ELR (cell line): ENCODE measurements at places on chromosomes 2 and 18.

- no peak for DNase-seq
These were observed 3.8 kb downstream of the SLC1A4 start for GRCh38 chr2:64992990-64993389.

DNA sequence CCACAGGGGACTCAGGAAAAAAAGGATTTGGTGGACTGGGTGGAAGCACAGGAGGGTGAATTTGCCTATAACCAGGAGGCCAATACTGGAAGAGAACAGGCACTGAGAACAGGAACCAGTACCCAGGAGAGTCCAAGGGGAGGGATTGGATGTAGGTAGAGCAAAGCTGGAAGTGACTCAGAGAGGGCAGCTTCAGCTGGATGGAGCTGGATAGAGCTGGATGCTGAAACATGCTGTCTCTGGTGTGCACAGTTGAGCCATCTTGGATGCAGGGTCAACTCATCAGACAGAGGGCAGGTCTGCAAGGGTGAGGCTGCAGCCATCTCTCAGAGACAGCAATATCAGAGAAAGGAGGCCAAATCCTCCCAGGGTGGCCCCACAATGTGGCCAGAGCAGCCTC, 134.0 kb downstream of the GALNT14 start:
- DNase-seq: no peak

DNA sequence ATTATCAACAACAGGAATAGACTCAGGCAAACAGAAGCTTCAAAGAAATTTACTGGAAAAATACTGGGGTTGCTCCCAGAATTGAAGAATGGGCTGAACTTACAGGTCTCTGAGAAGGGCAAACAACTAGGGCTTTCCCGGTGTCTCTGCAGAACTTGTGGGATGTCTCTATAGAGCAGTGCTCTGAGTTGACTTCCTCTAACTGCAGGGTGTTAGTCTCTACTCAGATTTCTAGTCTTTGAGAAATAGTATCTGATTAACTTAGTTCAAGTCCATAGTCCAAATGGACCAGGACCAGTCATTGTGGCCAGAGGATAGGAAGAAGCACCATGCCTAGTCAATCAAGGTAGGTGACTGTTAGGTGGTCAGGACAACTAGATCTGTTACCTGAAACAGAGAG, 45.8 kb downstream of the LIMS1 start:
- no peak for DNase-seq

DNA sequence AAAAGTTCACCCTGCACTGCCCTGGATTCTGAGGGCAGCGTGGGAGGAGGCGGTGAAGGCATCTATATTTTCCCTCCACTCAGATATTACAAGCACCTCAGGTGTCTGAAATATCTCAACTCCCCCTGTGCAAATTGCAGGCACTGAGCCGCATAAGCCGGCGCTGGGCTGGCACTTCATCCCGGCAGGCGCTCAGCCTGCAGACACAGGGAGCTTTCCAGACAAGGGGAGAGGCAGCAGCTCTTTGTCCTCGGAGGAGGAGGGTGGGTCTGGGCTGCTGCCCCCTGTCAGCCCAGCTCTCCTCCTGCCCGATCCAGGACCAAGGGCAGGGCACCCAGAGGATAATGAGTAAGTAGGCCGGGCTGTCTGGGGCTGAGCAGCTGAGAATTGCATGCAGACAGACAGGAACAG, 189.3 kb upstream of the MYT1L start:
- DNase-seq: no peak

- no peak for DNase-seq
These were observed 2.3 kb downstream of the CYRIA start for GRCh38 chr2:16663121-16663905.

GRCh38 chr18:616380-616995, 19.7 kb downstream of the CLUL1 start:
- DNase-seq: peak; percentile 77

- DNase-seq: no peak
These were observed 1334.8 kb upstream of the CELF4 start for GRCh38 chr18:38900445-38900844.

DNA sequence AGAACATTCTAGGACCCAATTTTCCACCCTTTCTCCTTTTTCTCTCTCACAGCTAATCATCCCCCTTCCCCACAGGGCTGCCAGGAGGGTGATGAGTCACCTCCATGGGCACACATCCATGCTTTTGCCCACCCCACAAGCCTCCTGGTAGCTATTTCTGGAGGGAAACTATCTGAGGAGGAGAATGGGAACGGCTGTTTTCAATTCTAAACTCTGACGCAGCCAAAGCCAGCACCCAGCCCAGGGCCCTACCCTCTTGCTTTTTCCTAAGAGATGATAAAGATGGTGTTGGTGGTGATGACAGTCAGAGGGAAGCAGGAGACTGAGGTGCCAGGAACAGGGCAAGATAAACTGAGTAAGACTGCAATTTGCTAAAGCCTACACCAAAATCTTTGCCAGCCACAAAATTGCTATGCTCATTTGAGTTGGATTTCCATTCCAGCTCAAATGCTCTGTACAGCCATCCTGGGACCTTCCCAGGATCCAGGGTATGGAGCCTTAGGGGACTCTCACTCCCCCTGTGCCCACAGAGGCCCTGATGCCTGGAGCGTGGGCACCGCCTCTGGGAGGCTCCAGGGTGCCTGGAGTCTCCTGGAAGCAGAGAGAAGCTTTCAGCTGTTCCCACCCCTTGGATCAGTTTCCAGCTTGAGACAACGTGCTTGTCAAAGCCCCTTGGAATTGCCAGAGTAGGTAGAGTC, 62.0 kb upstream of the FZD7 start:
- DNase-seq: peak; percentile 17

DNA sequence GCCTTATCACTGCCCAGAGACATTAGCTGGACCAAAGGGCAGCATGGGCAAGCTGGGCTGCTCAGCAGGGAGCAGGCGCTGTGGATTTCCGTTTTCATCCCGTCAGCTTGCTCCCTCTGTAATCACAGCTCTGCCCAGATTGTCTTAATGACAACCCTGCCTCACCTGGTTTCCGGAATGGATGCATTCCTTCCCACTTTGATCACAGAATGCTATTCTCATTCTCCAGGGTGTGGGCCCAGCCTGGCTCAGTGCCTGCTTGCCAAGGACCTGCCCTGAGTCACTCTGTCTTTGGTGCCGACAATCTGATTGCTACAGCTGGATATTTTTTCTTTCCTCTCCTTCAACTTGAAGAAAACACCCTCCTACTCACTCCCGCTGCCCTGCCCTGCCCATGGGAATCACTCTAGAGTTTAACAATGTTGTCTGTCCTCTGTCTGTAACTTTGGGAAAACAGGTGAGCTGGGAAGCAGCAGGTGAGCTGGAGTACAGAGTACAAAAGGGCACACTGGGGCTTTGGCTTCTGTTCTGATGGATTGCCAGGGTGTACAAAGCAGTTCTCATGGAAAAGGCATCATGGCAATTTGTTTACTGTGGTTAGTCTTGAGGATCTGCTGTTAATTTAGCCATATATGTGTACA, 27.2 kb upstream of the FAM136A start:
- peak; percentile 34 for DNase-seq

DNA sequence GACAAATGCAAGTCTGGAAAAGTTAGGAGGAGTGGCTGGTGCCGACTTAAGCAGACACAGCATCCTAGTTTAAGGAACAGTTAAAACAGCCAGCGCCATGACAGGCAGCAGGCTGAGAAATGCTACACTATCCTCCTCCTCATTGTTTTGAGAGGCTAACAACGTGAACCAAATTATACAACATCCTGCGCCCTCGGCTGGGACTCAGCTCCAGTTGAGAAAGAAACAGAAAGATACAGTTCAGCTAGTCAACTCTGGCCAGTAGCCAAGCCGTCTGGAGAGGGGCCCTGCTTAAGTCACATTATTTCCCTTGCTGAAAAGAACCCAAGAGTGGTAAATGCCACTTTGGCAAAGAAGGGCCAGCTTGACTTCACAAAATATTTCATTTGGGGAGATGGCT, 90.2 kb downstream of the BCL11A start:
- DNase-seq: no peak

GRCh38 chr2:191631754-191632153, 46.2 kb upstream of the NABP1 start:
- DNase-seq: peak; percentile 74

DNA sequence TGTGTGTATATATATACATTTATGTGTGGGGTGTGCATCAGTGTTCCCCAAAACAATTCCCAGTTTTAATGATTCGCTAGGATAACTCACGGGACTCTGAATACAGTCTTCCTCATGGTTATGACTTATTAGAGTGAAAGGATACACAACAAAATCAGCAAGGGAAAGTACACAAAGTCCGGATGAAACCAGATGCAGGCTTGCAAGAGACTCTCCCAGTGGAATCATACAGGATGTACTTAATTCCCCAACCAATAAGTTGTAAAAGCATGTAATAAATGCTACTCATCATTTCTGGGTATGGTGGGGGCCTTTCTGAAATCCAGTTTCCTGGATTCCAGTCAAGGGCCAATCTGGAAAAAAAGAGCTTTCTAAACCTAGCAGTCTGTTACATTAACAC, 654.1 kb upstream of the SYT4 start:
- DNase-seq: no peak

GRCh38 chr2:54772110-54772509, 48.6 kb downstream of the EML6 start:
- DNase-seq: peak; percentile 90

DNA sequence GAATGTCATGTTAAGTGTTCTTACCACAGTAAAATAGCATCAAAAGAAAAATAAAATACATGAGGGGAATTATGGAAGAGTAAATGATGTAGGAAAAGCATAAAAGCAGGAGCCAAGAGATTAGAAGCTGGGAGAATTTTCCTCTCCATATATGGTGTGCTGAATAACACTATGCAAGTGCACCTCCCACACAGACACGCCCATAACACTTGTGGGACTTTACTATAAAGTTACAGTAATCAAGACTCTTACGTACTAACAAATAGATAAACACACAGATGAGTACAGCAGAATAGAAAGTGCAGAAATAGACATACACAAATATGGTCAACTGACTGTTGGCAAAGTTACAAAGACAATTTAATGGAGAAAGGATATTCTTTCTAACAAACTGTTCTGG, 16.0 kb upstream of the SPHKAP start:
- no peak for DNase-seq

- DNase-seq: no peak
These were observed 490.4 kb upstream of the SPRED2 start for GRCh38 chr2:65922794-65923193.

DNA sequence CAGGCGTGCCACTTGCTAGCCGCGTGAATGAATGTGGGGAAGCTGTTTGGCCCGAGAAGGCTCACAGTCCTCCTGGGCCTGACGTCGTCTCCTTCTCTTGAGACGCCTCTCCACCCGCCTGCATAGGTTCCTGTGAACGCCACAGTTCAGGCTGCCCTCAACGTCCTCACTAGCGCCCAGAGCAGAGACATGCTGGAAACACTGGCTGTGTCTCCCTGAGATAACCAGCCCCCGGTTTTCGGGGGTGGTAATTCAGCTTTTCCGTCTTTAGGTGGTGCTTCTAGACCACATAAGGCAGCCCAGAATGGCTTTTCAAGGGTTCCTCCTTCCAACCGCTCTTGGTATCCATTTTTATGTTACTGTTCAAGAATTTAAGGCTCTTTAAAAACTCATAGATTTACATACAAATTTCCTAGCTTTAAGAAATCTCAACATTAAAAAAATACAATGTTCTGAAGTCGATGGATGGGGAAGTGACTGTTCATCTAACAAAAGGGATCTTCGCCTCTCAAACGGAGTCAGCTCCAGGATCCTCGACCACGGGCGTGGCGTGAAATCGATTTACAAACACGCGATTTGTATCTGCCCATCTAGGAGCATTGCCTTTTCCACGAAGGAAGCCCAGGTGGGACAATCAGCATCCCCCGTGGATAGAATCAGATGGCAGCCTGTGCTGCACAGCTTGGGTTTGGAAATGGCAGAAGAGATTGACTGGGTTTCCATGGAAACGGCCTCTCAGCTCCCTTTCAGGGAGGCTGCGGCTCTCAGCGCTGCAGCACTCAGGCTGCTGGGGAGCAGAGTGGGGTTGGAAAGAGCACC, 110.6 kb upstream of the PXDN start:
- peak; percentile 29 for DNase-seq

GRCh38 chr2:75241696-75242095, 42.4 kb upstream of the TACR1 start:
- peak; percentile 53 for DNase-seq

- DNase-seq: no peak
These were observed 254.2 kb downstream of the EN1 start for GRCh38 chr2:118593257-118593656.

DNA sequence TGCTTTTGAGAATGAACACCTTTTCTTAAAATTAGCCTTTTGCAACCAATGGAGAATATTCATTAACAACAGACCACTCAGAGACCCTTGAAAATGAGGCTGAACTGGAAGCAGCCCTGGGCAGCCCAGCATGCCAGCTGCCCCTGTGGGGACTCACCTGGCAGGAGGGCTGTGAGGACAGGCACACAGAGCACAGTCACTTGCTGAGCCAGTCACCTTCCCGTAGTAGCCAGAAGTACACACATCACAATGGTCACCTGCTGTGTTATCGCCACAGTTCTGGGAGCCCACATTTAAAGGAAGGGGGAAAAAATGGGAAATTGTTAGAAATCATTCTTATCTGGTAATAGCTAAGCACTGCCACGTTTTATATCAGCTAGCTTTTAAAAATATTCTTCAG, 115.5 kb downstream of the LAMA1 start:
- no peak for DNase-seq

- DNase-seq: no peak
These were observed 124.1 kb downstream of the METTL8 start for GRCh38 chr2:171309455-171310286.

DNA sequence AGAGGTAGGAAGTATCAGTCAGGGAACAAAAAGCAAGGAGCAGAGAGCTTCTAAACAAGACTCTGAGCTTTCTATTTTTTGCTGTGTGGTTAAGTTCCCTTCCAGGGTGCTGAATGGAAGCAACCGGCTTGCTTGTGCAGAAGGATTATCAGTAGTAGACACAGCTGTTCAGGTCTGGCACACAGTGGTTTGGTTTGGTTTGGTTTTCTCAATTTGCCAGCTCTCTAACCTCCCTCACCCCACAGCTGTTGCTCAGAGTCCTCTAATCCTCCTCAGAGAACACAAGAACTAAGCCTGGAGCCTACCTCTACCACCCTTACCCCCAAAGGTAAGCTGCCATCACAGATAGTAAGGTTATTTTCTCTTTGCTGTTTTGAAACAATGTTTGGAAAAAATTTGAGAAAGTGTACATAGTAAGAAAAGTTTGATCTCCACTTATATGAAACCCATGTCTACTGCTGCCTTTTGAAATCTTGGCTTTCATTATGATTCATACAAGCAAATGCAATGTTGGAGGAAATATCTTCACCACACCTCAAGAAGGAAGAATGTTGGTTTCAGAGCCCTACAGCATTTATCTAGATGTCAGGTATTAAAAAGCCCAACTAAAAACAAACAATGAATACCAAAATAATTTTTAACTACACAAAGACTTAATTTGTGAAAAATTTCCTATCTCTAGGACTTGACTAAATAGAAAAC, 255.3 kb downstream of the NR4A2 start:
- DNase-seq: no peak

DNA sequence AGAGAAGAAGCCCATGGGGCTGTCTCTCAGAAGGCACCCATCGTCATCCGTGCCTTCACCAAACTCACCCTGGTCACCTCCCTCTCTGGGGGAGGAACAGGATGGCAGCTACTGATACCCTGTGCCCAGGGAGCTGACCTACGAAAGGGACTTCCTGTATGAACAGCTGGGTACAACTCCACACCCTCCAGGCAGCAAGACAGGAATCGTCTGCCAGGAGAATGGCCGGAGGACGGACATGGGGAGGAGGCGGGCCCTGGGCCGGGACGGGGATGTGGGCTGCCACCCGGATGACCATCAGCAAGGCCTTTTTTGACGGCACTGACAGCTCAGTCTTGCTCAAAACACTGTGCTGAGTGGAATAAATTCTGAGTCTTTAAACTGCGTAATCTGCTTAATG, 243.6 kb downstream of the HDAC4 start:
- no peak for DNase-seq

GRCh38 chr2:147420947-147421675, 423.7 kb upstream of the ACVR2A start:
- no peak for DNase-seq
